ENCODE measurements at places on chromosomes 6 and 20.

DNA sequence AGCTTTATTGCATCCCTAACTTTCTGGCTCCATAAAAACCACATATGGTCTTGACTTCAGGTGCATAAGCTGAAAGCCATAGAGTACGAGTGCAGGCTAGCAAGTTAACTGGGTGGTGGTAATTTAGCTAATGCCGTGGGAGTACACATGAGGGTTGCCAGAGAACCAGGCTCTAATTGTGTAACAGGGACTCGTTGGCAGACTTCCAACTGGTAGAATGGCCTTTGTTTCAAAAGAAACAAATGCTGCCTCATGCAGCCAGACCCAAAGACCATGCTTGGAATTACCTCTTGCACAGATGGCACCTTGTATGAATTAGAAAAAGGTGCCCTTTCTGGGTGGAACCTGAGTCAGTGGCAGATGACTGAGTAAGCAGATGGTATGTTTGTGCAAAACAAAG, 73.2 kb downstream of the LY86 start:
- DNase-seq = peak; percentile 33

GRCh38 chr6:23611776-23612381, 514.1 kb upstream of the NRSN1 start:
- no peak for DNase-seq

DNA sequence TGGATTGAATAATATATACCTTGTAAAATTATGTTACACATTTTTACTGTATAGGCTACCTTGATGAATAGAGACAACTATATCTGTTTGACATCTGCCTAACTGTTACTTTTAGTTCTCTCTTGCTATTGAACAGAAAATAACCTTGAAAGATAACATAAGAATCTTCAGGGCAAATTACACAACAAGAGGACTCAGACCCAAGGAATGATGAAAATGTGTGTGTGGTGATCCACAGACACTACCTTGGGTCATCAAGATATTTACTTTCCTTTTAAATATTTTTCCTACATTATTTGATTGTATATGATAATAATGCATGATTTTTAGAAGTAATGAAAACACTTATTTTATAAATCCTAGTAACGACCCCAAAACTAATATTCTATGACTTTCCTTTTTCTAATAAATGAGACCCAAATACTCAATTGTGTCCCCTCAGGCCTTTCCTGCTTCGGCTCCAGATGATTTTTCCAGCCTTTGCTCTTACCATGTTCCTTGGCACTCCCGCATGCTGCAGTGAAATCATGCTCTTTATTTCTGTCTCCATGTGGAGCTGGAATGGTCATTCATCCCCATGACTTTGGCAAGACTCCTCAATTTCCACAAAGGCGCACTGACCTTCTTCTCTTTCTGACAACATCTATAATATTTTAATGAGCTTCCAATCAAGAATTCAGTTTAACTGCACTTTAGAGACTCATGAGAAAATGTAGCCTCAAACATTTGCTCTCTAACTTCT, 187.6 kb downstream of the EPM2A start:
- DNase-seq = no peak

DNA sequence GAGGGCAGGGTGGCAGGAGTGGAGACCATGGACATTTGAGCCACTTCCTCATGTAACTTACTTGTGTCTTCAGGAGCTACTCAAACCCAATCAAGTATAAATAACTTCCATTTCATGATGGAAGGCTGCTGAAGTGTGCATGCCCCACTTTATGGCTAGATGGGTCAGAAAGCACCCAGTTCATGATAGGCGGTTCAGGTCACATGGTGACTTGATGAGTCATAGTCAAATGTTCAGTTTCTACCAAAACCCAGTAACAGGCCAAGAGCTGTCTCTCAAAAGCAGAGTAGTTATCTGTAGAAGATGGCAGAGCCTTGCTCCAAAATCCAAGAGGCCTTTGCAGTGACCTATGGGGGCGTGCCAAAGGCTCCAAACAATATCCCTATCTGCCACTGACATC, 133.7 kb upstream of the TENT5A start:
- no peak for DNase-seq

DNA sequence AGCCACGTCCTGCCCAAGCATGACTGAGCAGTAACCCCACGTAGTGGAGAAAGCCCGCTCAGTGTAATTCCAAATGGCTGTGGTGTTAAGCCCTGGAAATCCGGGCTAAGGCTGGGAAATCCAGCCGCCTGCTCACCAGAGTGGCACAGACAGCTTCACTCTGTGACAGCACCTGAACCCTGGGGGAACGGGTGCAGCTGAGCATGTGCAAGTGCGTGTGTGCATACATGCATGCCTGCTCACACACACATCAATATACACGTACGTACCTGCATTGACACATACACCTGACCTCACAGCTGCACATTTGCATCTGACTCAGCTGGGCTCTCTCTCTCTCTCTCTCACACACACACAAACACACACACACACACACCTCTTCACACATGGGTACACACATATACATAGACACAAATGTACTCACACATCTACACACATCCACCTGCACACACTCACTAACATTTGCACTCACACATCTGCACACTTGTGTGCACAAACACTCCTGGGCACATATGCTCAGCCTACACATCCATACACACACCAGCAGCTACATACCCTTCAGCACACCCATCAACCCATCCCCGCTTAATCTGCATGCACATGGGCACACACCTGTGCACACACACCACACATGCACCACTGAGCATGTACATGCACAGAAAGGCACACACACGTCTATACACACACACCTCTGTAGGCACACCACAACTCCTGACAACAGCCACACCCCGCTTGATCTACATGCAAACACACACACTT, 114.1 kb downstream of the GRM4 start:
- DNase-seq = no peak

DNA sequence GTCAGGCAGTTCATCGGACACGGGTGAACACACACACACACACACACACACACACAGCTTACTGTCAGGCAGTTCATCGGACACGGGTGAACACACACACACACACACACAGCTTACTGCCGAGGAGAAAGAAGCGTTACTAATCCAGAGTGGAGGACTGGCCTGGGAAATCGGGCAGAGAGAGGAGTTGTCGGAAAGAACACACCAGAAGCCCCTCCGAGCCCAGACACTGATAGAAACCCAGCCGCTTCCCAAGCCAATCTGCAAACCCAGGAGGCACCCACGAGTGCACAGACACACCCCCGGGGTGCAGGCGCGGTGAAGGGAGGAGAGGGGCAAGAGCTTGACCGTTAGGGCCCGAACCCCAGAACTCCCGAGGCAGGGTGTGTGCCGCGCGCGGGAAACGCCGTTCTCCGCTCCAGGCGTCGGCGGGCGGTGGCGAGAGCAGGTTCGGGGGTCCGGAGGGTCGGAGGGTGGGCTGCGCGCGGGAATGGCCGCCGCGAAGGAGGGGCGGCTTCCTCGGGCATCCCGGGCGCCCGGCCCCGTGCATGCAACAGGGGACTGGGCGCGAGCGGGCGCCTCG, 636 bp downstream of the ELOVL2 start:
- peak; percentile 27 for DNase-seq

DNA sequence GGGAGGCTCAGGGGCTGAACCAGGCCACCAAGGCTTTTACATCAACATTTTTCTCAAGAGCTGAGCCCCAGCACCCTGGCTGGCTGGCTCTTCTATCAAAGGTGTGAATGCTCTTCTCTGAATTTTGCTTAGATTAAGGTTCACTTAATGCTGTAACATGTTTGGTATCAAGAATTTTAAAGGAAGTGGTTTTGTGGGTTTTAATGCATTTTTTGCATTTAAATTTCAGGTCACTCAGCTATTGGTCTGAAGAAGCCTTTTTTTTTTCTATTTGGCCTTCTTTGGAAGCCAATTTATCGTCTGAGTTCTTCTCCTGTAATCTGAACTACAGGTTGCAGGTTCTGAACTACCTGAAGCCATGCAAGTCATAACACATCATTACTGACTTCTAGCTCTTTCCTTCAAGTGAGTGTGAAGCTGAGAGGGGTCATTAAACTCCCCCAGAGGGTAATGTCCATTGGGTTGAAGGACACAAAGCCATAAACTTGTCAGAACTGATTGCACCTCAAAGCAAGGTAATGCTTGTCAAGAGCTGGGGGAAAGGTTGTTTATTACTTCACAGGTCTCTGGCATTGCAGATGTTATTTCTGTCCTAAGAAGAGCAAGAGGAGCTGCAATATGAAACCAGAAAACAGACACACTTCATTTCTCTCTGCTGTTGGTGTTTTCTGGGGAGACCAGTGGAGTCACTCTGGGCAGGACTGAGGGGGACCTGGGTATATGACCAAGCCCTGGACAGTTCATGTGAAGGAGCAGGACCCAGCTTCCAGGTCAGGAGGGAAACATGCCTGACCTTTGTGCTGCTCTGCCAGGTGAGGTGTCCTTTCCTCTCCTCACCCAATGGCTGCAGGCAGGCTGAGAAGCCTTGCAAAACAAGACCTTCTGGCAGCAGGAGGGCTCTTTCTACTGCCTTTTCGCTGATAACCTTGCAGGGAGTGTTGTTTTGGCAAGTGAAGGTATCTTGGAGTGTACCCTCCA, 26.1 kb upstream of the NEDD9 start:
- no peak for DNase-seq

DNA sequence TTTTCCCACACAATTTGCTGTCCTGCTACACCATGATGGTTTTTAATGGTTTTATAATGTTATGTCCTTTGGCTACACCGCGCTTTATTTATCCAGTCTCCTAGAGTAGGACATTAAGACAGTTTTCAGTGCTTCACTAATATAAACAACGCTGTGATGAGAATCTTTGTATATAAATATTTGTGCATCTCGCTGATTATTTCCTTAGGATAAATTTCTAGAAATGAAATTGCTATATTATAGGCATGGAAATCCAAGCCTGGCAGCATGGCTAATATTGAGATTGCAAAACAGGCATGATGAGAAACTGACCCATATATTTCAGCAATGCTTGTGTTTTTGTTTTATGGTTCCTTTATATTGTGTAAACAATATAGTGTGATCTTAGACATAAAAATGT, 81.4 kb upstream of the ATXN1 start:
- DNase-seq = no peak

- DNase-seq = no peak
These were observed 31.0 kb downstream of the THEMIS start for GRCh38 chr6:127869772-127870404.

DNA sequence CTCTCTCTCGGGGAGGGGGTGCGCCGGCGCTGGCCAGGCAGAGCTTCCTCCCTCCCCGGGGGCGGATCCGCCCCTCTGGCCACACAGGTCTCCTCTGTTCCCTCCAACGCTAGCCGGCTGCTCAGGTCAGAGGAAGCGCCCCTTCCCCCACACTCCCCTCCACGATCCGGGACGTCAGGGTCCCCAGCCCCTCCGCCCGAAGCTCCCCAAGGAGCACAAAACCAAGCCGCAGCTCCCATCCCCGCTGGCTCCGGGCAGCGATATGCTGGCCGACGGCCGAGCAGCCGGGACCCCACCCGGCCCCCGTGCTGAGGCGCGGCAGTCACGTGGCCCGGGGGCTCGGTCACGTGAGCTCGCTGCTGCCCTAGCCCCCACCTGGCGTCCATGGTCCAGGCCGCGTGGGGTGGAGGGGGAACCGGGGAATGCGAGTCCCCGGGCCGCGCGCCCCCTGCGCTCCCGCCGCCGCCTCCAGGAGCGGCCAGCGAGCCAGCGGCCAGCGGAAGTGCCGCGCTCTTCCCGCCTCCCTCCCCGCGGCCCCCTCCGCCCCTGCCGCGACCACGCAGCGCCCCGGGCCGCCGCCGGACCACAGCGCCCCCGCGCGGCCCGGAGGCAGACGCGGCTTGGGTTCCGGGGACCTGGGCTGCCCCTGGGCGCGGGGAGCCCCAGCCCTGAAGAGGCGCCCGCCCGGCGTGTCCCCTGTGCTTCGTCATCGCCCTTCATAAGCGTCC, at the start of gene SLC35B2:
Gene SLC35B2, minus strand, starts transcription at position 504 of the 728 bp plus-strand sequence. Its CDS starts 118 bp downstream, at position 386.
- DNase-seq = peak; percentile 92

DNA sequence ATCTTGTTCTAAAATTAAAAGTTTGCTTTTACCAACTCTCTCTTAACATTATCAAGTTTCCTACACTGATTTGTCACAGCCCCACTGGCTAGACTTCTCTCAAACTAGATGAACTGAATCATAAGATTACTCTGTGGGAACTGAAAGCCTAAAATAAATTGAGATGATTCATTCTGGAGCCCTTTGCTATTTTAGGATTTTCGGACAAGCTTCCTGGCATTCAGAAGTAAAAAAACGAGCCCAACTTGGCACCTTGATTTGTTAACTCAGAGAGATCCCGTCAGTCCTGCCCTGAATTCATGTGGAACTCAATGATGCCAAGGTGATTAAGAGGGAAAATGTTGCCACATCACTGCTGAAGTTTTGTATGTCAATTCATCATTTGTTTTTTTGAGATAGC, 122.0 kb upstream of the NRSN1 start:
- no peak for DNase-seq

DNA sequence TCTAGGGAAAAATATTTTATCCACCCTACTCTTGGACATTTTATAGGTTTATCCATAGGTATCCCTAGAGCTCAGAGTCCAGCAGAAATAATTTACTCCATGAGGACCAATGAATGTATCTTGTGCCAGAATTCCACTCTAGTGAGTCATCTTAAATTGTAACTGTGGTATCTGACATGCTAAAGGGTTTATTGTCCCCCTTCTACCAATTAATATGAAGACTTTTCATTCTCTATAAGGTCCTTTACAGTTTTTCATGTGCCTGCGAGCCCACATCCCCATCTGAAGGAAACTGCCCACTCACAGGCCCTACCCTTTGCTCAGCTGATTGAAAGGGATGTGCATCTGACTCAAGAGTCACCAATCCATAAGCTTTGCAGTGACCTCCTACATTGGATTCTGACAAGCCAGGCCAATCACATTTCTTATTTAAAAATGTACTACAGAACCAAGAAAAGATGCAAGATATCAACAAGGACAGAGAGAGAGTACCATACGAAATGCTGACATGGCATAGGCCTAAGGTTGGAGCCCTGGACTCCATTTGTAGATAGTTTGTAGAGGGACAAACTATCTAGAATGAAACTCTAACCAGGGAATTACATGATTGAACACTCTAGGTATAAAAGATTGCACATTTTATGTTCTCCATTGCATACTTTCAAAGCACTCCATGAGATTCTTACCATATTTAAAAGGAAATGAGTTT, 93.4 kb upstream of the DEFB112 start:
- no peak for DNase-seq

- no peak for DNase-seq
These were observed 598.8 kb upstream of the CDH4 start for GRCh38 chr20:60653111-60653845.

DNA sequence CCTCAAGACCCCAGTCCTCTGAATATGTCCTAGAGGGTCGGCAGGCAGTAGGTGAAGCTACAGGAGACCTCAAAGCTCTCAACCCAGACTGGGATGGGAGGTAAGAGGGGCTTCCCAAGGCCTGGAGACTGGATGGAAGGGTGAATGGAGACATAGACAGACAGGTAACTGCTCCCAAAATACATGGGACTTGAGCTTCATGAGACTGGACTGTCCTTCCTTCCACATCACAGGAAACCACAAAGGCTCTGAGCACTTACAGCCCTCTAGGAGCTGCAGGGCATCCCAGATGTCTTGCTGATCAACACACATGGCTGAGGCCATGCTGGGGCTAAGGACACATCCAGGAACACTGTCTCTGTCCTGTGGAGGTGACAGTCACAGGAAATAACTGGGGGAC, 11.6 kb downstream of the HSPA12B start:
- no peak for DNase-seq

GRCh38 chr20:37622728-37623127, 71.1 kb upstream of the CTNNBL1 start:
- DNase-seq = no peak

- DNase-seq = peak; percentile 63
These were observed at the start of gene BFSP1 for GRCh38 chr20:17530716-17531664. TSS of gene BFSP1 (minus strand) at chr20:17531379. CDS start at chr20:17531329, 50 bp downstream.
